ENCODE measurements at places on chromosomes 11 and 22.
A peak's percentile ranks its signal among the peaks of the same experiment; 100 is the strongest.

- no peak for DNase-seq
These were observed 593.4 kb upstream of the ARHGAP42 start for GRCh38 chr11:100093698-100094097.

GRCh38 chr11:1690167-1691025 lies 6.6 kb upstream of the KRTAP5-6 start:
- no peak for DNase-seq

- DNase-seq = no peak
These were observed 8.6 kb downstream of the MICAL2 start for GRCh38 chr11:12118949-12119348.

DNA sequence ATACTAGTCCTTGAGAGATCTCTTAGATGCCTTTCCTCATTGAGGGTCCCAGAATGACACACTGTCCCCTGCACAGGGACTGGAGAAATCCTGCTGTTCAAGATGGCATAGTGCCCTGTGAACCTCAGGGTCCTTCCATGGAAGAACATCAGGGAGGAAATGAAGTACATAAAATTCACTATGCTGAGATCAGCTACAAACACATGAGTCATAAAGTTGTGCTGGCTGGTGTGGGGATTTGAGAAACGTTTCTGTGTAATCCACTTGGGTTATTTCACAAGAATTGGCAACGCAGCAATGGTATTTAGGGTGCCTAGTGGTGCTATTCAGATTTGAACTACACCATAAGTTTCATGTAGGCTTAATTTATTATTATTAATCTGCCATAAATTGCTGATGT lies 174.4 kb downstream of the MAML2 start:
- no peak for DNase-seq

DNA sequence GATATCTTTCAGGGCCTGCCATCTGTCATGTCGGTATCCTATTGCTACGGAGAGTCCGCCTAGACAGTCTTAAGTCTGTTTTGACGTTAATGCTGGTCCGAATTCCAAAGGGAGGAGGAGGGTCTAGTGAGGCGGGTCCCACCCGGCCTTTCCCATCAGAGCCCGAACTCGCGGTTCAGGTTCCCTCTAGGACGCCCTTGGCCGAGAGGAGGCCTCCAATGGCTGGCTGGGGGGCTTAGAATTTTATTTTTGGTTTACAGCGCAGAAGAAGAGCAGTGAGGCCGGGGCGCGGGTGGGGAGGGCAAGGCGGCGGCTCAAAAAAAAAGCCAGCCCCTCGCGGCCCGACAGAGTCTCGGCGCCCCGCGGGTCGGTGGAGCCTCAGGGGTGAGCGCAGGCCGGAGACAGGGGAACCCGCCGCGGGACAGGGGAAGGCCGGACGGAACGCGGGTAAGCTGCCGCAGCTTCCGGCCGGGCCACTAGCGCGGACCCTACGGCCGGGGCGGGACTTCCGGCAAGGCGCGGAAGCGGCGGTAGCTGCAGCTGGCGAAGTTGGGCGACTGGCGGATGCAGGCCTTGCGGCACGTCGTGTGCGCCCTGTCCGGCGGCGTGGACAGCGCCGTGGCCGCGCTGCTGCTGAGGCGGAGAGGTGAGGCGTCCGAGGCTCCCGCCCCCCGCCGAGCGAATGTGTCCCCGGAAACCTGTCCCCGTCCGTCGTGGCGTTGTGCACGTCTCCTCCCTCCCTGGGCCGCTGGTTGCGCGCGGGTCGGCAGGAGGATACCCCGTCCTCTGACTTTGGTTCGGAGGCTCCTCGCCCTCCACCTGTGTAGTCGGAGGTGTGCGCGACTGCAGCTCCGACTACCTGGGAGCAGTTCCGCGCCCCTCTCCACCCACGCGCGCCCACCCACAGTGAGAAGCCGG lies at the start of gene TRMU:
Gene TRMU (plus strand): TSS at position 514 of the 918 bp plus-strand sequence. CDS start 51 bp downstream, at position 565.
- DNase-seq = peak; percentile 40

- no peak for DNase-seq
These were observed 18.7 kb downstream of the TRIM44 start for GRCh38 chr11:35681163-35681767.

- DNase-seq = no peak
These were observed 46.0 kb downstream of the CELF1 start for GRCh38 chr11:47506795-47507562.

- no peak for DNase-seq
These were observed 3.7 kb upstream of the CHST1 start for GRCh38 chr11:45669146-45669545.

- DNase-seq = no peak
These were observed 134.2 kb downstream of the LDLRAD3 start for GRCh38 chr11:36077886-36078685.

DNA sequence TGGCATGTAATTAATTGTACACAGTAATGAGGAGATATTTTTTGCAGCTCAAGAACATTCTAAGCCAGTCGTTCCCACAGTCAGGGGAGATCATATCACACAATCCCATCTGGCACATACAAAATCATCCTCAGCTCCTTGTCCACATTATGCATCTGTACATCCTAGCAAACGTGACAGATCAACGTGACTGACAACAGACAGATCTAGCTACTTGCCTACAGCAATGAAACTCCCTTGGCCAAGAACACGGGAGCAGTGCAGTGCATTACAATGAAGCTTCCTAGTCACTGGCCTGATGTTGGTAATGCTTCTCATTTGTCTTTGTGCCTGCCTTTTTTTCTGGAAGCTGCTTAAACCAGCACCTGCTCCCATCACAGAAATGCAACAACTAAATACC lies 24.5 kb upstream of the GUCY1A2 start:
- DNase-seq = no peak

Measured in NCI-H2107 (cell line).